ENCODE measurements at places on chromosomes 5 and 9. TPM values are rescaled to one million over a fixed set of nuclear protein-coding genes. Genes with fewer than 3 reads are reported as not detected.

DNA sequence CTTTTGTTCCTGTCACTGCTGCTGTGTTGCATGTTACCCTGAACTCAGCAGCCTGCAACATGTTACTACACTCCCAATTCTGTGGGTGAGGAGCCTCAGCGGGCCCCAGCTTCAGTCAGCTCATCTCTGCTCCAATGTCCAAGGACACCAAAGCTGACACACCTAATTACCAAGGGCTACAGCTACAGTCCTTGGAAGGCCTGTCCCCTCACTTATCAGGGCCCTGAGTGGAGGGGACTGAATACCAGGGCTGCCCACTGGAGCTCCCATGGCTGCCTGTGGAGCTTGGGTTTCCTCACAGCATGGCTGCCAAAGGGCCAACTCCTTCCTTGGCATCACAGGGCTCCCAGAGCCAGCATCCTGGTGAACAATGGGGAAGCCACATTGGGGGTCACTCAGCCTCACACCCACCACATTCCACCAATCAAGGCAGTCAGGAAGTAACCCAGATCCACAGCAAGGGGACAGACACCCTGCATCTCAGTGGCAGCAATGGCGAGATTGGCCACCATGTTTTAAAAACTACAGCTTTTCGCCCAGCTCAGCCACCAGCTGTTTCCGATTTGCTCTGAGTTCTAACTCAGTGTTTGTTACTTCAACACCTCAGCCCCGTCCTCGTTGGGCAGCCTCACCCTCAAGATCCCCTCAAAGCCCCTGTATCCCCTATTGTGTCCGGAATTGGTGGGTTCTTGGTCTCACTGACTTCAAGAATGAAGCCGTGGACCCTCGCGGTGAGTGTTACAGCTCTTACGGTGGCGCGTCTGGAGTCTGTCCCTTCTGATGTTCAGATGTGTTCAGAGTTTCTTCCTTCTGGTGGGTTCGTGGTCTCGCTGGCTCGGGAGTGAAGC, 18.9 kb downstream of the SEMA4D start:
- no peak for DNase-seq

- no peak for DNase-seq
Measured at GRCh38 chr5:108102463-108102862, 279.4 kb downstream of the FBXL17 start.

DNA sequence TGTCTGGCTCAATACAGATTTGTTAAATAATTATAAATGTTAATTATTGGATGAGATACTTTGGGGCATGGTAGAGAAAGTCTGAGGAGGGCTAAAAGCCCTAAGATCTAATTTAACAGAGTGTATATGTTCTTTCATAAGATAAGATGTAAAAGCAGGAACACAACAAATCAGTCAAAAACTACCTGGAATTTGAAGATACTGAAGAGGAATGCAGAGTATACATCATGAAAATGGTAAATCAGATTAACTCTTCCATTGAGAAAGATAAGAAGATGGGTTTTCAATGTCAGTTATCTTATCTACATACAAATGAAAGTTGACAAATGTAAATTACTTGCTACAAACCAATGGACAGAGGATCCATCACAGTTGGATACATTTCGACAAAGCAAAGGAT, 107.3 kb upstream of the NFIB start:
- DNase-seq, result no peak

DNA sequence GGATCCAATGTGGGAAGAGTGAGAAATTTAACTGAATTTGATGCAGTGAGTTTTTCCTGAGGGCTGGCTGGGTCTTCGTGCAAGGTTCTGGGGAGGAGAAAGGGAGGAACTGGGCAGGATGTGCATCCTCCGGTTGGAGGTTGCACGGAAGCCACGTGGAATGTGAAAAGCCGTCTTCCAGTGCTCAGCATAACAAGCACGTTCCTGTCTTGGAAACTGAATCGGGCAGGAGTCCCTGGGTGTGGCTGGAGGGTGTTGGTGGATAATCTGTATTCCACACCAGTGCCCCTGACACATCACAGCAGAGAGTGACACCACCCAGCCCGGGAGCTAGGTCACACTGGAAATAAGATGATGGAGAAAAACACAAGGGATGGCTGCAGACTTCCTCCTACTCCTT, 154.3 kb downstream of the C5orf15 start:
- DNase-seq, result no peak

GRCh38 chr5:141838326-141839014, 39.7 kb downstream of the PCDH1 start:
- DNase-seq, result no peak

DNA sequence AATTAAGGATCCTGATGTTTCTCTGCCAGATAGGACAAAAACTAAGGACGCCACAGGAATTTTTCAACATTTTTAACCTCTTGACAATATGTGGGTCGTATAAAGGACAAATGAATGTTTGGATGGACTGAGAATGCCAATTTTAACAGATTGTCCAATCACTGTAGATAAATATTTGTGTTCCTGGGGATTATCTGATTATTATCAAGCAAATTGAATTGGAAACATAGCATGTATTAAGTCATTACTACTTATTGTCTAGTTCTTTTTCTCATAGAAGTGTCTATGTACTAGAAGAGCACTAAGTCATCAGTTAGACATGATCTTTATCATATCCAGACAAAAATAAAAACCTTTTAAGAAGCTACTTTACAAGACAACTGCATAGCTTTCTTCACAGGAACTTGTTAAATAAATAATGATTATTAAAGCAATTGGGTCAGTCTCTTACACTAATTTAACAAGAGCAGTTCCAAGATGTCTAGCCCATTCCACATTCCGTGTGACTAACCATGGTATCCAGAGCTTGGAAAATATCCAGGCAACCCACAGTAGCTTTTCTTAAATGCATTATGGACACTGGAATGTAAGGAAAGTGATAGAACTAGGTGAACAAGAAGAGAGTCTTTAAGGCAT, 127.5 kb upstream of the CDKN2B start:
- DNase-seq, result peak; percentile 21

DNA sequence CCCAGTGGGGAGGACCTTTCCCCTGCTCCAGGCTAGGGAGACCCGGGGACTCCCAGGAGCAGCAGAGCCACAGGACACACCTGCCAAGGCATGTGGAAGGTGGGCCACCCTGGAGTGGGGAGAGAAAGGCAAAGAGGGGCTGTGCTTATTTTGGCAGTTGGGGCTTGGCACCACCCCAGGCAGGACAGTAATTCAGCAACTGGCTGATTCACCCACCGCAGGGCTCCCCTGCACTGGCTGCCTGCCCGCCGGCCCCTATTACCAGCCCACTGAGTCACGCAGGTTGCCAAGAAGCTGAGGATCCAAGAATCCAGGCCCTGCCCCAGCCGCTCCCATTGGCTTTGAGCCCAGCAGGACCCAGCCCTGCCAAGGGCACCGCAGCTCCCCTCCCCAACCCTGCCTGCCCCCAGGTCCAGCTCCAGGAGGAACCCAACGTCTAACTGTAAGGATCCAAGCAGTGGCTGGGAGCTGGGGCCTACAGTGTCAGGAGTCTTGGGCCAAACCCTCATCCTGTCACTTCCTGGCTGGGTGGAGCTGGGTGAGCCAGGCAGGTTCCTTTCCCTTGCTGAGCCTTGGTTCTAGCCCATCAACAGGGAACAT, 14.2 kb upstream of the RALGDS start:
- DNase-seq, result peak; percentile 96

DNA sequence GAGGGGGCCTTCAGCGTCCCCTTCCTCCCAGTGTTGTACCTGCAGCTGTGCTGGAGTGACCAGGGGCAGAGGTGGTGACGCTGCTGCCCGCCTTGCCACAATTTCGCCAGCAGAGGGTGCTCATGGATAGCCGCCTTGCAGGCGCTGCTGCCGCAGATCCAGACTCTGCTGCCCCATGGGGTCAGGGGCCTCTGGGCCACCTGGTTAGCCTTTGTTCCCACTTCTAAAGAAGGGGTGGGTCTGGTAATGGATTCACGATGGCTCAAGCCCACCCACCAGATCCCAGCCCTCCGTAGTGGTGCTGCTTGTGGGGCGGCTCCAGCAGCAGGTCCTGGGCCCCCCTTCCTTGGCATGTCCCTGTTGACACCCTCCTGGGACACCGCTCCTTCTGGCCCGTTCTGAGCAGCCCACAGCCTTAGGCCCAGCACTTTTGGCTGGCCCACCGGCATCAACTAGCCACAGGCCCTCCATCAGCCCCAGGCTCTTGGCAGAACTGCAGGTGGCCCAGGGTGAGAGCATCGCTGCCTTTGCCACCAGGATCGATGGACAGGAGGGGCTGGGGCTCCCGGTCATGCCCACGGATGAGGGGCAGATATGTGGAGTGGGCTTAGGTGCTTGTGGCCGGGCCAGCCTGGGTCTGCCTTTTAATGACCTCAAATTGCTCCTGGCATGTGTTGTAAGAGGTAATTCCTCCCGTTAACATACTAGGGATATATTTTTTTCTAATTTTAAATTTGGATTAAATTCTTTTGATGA, 57.2 kb downstream of the COL5A1 start:
- peak; percentile 31 for DNase-seq

- no peak for DNase-seq
Measured at GRCh38 chr9:109789556-109789955, 9.6 kb downstream of the PALM2AKAP2 start.

Gene IL33
- total RNA-seq, result not detected

Gene CDH18
- total RNA-seq, result not detected

Gene IFT74
- 8.2 TPM for total RNA-seq

Gene PIP5KL1
- total RNA-seq, result 6.2 TPM

Gene ADAMTS2
- 4.1 TPM for total RNA-seq

Gene PCDHA12
- not detected for total RNA-seq

Gene F2RL2
- total RNA-seq, result 11.2 TPM

All from Caki2 (cell line).